ENCODE measurements at places on chromosomes 6 and 20.

DNA sequence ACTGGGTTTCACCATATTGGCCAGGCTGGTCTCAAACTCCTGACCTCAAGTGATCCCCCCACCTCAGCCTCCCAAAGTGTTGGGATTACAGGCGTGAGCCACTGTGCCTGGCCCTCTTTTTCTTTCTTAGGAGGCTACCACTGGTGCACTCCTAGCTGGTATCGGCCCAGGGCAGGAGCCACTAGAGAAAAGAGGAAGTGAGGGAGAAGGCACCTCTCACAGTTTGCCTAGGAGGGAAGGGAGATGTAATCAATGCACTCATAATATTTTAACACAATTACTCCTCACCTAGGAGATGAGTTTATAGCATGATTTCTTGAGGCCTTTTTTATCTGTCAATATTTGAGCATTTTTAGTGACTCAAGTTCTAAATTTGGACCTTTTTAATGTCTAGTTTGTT lies 189.0 kb upstream of the SOX4 start:
- no peak for DNase-seq

GRCh38 chr6:137780447-137781034 lies 86.5 kb upstream of the TNFAIP3 start:
- no peak for DNase-seq

DNA sequence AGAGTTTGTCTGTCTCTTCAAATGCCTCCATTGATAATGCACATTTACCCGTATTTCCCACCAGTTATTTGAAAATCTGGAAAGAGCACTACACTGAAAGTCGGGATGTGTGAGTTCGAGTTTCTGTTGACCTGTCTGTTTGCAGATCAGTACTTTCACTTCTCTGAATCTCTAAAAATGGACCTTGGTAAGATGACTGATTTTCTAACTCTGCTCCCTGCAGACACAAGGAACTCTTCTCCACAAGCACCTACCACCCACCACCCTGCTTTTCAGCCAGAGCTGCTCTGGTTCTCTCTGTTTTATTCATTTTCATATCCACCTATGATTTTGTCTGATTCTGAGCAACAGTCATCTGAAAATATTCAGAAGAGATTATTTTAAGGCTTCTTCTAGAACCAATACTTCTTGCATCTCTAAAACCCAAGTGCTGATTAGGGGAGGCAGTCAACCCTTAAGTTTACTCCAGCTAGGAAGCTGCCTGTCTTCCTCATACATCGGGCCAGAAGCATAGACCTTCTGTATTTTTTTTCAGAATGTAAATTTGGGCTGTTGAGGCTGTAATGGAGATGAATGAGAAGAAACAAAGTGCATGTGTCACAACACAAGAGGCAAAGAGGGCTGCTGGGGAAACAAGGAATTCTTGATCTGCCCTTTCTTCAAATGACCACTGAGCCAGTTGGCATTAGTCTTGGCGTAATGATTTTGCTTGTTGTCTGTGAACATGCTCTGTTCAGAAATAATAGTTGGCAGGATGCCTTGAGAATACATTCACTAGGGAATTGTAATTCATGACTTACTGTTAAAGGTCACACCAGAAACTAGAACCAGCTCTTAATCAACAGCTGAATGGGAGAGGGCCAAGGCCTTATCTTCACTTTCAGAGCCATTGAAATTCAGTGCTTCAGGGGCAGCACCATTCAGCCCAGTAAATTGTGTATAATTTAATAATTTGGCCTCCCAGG lies 85.4 kb upstream of the MYLIP start:
- DNase-seq: no peak

DNA sequence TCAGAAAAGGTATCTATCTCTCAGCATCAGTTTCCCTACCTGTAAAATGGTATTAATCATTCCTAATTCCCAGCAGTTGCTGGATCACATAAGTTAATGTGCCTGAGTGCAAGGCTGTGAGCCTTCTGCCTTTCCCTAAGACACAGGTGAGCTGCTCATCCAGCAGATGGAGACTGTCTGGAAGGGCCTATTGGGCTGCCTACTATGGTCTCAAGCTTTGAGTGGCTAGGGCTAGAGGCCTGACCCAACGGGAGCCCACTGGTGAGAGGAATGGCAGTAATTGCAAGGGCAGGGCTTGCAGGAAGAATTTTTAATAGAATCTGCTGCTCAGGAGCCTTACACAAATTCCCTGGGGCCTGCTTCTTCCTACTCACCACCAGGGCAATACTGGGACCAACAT lies 4.3 kb downstream of the KHDC1 start:
- no peak for DNase-seq

DNA sequence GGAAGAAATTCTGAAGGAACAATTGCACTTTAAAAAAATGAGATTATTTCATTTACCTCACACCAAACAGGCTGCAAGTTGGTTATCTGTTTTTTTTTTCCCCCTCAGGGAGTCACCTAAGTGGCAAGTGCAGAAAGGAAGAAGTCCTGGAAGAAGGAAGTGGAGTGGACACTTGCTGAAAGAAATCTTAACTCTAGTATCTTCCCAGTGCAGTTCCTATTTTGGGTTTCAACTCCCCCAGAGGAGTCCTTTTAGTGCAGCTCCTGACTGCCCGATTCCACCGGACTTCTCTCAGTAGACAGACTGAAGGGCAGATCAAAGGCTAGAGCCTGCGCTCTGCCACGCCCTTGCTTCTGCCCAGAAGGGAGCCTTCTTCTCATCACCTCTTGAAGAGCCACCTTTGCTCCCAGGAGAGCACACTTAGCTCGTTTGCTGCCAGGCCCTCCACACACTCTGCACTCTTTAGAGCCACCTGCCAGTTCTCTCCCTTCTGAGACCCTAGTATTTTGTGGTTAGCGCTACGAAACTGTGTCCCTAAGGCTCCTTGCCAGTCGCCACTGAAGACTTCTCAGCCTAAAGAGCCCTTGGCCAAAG lies 4.9 kb downstream of the MTCL3 start:
- no peak for DNase-seq

DNA sequence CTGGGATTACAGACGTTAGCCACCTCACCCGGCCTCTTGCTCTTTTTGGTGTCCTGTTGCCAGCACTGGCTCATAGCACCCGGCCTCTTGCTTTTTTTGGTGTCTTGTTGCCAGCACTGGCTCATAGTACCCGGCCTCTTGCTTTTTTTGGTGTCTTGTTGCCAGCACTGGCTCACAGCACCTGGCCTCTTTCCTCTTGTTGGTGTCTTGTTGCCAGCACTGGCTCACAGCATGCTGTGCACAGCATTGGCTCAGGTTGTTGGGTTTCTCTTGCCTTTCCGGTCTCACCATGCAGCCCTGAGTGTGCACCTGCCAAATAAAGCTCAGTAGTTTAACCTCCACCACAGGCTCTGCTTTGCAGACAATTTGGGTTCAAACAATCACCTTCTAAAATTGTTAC lies 208.2 kb downstream of the THBS2 start:
- DNase-seq: no peak

- no peak for DNase-seq
Measured at GRCh38 chr20:32999603-33000250, 4.5 kb downstream of the SUN5 start.

GRCh38 chr6:34142061-34142998 lies 3.6 kb downstream of the GRM4 start:
- no peak for DNase-seq

- no peak for DNase-seq
Measured at GRCh38 chr6:72182337-72183246, 296.2 kb downstream of the RIMS1 start.

GRCh38 chr6:47440719-47441118 lies 36.9 kb upstream of the CD2AP start:
- DNase-seq: no peak

DNA sequence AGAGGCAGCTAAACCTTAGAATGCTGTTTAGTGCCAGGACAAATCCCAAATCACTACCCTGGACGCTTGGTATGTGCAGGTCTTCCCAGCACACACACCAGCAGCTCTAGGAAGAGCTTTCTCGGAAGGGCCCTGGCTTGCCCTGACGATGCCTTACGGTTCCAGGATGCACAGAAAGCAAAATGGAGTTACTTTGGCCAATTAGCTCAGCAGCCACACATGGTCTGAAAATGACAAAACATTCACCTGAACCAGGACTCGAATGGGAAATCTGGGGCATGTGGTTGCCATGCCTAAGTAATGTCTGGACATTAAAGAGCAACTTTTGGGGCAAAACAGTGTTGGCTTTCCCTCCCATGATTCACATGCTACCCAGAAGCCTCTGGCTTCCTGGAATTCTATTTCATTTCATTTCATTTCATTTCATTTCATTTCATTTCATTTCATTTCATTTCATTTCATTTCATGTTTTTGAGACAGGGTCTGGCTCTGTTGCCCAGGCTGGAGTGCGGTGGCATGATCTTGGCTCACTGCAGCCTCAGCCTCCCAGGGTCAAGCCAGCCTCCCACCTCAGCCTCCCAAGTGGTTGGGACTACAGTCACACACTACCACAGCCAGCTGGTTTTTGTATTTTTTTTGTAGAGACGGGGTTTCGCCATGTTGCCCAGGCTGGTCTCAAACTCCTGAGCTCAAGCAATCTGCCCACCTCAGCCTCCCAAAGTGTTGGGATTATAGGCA lies 153.3 kb downstream of the ZDHHC14 start:
- DNase-seq: no peak

- DNase-seq: no peak
Measured at GRCh38 chr6:134930463-134930862, 19.4 kb downstream of the ALDH8A1 start.

DNA sequence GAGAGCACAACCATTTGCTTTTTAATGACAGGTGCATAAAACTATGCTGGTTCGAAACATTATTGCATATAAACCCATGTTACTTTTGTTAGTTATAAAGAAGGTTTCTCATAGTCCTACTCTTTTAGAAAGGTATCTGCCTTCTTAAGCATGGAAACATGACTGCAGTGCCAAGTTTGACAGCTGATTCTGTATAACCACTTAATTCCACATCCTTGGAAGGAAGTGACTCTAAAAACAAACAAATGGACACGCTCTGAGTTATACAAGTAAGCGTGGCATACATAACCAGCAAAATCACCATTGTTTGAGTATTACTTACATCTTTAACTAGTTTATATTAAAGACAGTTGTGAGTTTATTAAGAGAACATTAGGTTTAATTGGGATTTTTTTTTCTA lies 125.0 kb upstream of the HDGFL1 start:
- no peak for DNase-seq

DNA sequence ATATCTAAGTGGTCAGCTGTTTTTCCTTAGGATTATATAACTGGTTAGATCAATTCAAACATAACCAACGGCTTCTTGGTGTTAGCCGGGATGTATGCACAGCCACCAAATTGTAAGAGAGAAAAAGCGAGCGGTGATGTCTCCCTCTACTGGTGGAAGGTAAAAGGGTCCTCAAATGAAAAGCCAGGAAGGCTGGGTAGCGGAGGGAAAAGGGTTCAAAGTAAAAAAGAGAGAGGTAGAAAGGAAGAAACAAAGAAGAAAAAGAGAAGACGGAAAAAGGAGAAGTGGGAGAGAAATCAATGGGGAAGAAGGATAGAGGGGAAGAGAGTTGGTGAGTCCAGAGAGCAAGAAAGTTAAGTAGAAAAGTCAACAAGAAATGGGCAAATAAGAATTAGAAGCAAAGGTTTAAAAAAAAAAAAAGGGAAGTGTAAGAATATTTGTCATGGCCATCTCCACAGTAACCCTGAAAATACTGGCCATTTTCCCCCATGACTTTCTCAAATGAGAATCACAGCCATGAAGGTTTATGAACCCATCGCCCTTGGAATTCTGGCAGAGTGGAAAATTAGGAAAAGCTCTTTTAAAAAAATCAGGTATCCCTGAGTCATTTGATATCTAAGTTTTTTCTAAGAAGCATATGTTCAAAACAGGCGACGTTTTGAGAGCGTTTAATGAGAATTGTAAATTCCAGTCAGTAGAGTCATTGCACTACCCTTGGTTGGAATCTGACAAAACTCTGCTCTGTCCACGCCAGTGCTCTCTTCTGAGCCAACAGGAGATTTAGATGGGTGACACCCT lies 155.6 kb upstream of the SNX9 start:
- DNase-seq: peak; percentile 64

DNA sequence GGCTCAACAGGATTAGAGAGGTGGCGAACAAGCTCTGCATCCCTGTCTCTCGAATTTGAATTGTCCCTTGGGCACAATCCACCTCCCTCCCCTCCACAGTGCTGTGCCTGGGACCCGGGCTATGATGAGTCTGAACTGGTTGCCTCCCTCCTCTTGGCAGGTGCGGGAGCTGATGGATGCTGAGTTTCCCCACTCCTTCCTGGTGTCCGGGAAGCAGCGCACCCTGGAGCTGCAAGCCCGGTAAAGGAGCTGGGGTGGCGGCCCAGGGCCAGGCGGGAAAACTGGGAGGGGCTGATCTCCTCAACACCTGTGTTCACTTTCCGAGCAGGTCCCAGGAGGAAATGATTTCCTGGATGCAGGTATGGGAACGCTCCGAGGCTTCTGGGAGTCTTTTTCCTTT lies 14.9 kb downstream of the FGD2 start:
- no peak for DNase-seq

GRCh38 chr6:107564589-107564951 lies 74.7 kb downstream of the SOBP start:
- DNase-seq: no peak

DNA sequence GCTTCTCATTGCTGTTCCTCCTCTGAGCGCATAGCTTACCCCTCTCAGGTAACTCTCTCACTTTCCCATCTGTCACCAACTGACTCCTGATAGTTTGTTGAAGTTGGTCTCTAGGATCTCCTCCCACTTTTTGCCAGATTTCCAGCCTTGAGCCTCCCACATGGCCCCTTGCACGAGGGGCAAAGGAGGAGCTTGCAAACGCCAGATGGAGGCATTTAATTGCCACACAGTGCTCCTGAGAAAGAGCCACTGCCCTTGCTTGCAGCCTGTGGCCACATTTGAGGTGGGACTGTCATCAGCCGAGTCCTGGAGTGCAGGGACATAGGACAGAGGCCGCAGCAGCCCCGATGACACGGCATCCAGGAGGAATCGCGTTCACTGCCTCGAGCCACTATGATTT lies 348.7 kb downstream of the SMOC2 start:
- no peak for DNase-seq

GRCh38 chr6:159978291-159979135 lies 9.6 kb downstream of the IGF2R start:
- DNase-seq: peak; percentile 54

DNA sequence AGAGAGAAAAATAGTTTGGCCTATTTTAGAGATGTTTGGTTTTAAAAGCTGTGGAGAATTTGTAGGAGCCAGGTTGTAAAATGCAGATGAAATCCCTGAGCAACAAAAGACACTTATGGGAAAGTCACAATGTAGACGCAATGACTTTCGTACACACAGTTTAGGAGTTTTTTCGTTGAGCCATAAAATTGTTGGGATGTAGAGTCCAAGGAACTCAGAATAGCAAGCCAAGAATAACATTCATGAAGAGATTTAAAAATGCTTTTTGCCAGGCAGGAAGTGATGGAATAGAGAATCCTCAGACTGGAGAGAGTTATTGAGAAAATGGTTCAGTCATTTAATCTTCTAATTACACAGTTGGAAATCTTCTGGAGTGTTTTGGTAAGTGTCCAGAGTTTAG lies 11.5 kb upstream of the PROKR2 start:
- no peak for DNase-seq

GRCh38 chr6:114228675-114229074 lies 114.1 kb downstream of the HS3ST5 start:
- DNase-seq: no peak

DNA sequence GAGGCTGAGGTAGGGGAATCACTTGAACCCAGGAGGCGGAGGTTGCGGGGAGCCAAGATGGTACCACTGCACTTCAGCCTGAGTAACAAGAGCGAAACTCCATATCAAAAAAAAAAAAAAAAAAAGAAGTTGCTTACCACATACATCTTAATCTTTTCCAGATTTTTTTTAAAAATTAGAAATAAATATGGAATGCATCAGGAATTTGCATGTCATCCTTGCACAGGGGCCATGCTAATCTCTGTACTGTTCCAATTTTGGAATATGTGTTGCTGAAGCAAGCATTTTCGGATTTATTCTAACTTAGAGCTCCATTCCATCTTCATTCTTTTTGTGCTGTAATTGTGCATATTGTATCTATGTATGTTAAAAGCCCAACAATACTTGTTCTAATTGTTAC lies 62.5 kb downstream of the TRPC4AP start:
- DNase-seq: no peak

Data from CD4-positive, alpha-beta T cell treated with Interleukin-12 subunit alpha and Interleukin-12 subunit beta, for 1 hour (primary cell).